Cardiac atrium fibroblast (primary cell): ENCODE measurements at places on chromosomes 12 and 14. TPM values are rescaled to one million over a fixed set of nuclear protein-coding genes. Genes with fewer than 3 reads are reported as not detected.

The KDM5A gene
- total RNA-seq: 33.6 and 34.3 TPM in 2 replicates

The CDKL1 gene
- 4.1 and 6.9 TPM in 2 replicates for total RNA-seq

The RNASE3 gene
- not detected in 2 replicates for total RNA-seq

The DRAM1 gene
- 4.9 and 12.2 TPM in 2 replicates for total RNA-seq

The DDX54 gene
- total RNA-seq: 27.4 and 40.3 TPM in 2 replicates

The AHNAK2 gene
- total RNA-seq: 28.5 and 28.7 TPM in 2 replicates

The EXD2 gene
- total RNA-seq: 11.8 and 14.8 TPM in 2 replicates

The EPYC gene
- total RNA-seq: not detected in 2 replicates

The ENDOU gene
- 0.18 TPM in 1 of 2 replicates, not detected in the other for total RNA-seq

The TSHR gene
- total RNA-seq: not detected in 2 replicates

The SLC7A7 gene
- total RNA-seq: 4.1 and 7.2 TPM in 2 replicates

The OSGEP gene
- total RNA-seq: 22.6 and 35.2 TPM in 2 replicates

The PTGER2 gene
- 1.6 and 1.8 TPM in 2 replicates for total RNA-seq

The C3AR1 gene
- not detected in 2 replicates for total RNA-seq

The CYP46A1 gene
- under 0.01 and 1.4 TPM in 2 replicates for total RNA-seq

The MYH6 gene
- not detected in 2 replicates for total RNA-seq

The CTSG gene
- total RNA-seq: not detected in 2 replicates

The RNFT2 gene
- 0.36 and 3.7 TPM in 2 replicates for total RNA-seq

The MSRB3 gene
- total RNA-seq: 32.7 and 42.6 TPM in 2 replicates

The BLOC1S1 gene
- 89.1 and 122 TPM in 2 replicates for total RNA-seq

The ARHGAP9 gene
- under 0.01 and 2.9 TPM in 2 replicates for total RNA-seq

The NOXRED1 gene
- total RNA-seq: not detected in 2 replicates

The RPGRIP1 gene
- not detected in 2 replicates for total RNA-seq

The TEDC1 gene
- 7.6 and 7.9 TPM in 2 replicates for total RNA-seq

The MSI1 gene
- total RNA-seq: 1.5 TPM in 1 of 2 replicates, not detected in the other

The CACNA2D4 gene
- total RNA-seq: not detected in 2 replicates
